Bladder microvascular endothelial cell (primary cell): ENCODE measurements at places on chromosomes 12 and 14. TPM values are rescaled to one million over a fixed set of nuclear protein-coding genes. Genes with fewer than 3 reads are reported as not detected.

GPR68 gene
- total RNA-seq: 1.5 and 1.6 TPM in 2 replicates

WSCD2 gene
- not detected in 2 replicates for total RNA-seq

TCL1A gene
- total RNA-seq: not detected in 2 replicates

ADAM20 gene
- 0.16 and 2.4 TPM in 2 replicates for total RNA-seq

TMEM132C gene
- total RNA-seq: not detected in 2 replicates

FKBP4 gene
- 35.5 and 60.3 TPM in 2 replicates for total RNA-seq

ETFBKMT gene
- 2.3 and 2.8 TPM in 2 replicates for total RNA-seq

KRT3 gene
- total RNA-seq: not detected in 2 replicates

SOX5 gene
- under 0.01 and 0.25 TPM in 2 replicates for total RNA-seq

SERPINA3 gene
- total RNA-seq: 0.16 and 0.19 TPM in 2 replicates

RBP5 gene
- 0.32 and 0.38 TPM in 2 replicates for total RNA-seq

RDH5 gene
- total RNA-seq: 0.97 and 1.6 TPM in 2 replicates

DLK1 gene
- total RNA-seq: not detected in 2 replicates

ALDH1L2 gene
- 0.65 and 1.2 TPM in 2 replicates for total RNA-seq

STX2 gene
- total RNA-seq: 30.3 and 49.3 TPM in 2 replicates

LRP1-AS gene
- not detected in 2 replicates for total RNA-seq

FOXM1 gene
- 8.9 and 10.2 TPM in 2 replicates for total RNA-seq

PCED1B gene
- total RNA-seq: 0.06 and 0.32 TPM in 2 replicates

ASCL1 gene
- total RNA-seq: not detected in 2 replicates

SCNN1A gene
- 0.16 TPM in 1 of 2 replicates, not detected in the other for total RNA-seq

FOXN4 gene
- not detected in 2 replicates for total RNA-seq

KRT6C gene
- total RNA-seq: not detected in 2 replicates

OR11H7 gene
- not detected in 2 replicates for total RNA-seq

SLC41A2 gene
- 5.5 and 17.8 TPM in 2 replicates for total RNA-seq
